ENCODE measurements at places on chromosomes 3 and 15.

- DNase-seq = no peak
Measured at GRCh38 chr3:46520531-46520930, 22.8 kb downstream of the RTP3 start.

DNA sequence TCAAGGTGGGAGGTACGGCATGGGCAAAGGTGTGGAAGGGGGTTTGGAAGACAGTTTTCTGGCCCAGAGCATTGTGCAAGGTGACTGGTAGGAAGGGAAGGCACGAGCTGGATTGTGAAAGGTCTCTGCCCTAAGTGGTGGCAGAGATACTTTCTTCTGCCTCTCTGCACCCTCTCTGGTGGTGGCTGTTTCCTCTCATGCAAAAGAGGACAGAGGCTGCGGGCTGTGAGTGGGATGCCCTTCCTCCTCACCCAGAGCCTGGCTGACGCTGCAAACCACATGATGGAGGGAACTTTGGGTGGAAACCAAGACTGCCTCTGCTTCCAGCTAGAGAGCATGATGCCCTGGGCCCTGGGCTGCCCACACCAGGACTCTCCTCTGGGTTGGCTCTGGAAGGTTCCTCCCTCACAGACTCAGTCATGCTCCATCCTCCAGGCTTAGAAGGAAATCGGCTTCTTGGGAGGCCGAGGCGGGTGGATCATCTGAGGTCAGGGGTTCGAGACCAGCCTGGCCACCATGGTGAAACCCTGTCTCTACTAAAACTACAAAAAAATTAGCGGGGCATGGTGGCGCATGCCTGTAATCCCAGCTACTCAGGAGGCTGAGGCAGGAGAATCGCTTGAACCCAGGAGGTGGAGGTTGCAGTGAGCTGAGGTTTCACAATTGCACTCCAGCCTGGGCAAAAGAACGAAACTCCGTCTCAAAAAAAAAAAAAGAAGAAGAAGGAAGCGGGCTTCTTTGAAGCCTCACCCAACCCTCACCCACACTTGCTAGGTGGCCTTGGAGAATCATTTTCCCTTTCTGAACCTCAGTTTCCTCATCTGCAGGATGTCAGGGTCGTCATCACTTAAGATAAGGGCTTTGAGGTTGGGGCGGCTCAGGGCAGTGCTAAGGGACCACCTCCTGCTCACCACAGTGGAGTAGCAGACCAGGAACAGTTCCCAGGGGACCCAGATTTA lies 8.3 kb downstream of the PSTPIP1 start:
- DNase-seq = no peak

- no peak for DNase-seq
Measured at GRCh38 chr15:68224108-68224507, 5.4 kb downstream of the CLN6 start.

DNA sequence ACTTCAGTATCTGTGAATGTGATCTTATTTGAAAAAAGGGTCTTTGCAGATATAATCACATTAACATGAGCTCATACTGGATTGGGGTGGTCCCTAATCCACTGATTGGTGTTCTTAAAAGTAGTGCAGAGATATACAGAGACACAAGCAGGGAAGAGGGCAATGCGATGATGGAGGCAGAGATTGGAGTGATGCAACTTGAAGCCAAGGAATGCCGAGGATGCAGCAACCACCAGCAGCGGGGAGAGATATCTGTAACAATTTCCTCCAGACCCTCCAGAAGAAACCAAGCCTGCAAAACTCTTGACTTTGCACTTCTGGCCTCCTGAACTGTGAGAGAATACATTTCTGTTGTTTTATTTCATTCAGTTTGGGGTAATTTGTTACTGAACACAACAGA lies 171.0 kb upstream of the MBNL1 start:
- DNase-seq = no peak

DNA sequence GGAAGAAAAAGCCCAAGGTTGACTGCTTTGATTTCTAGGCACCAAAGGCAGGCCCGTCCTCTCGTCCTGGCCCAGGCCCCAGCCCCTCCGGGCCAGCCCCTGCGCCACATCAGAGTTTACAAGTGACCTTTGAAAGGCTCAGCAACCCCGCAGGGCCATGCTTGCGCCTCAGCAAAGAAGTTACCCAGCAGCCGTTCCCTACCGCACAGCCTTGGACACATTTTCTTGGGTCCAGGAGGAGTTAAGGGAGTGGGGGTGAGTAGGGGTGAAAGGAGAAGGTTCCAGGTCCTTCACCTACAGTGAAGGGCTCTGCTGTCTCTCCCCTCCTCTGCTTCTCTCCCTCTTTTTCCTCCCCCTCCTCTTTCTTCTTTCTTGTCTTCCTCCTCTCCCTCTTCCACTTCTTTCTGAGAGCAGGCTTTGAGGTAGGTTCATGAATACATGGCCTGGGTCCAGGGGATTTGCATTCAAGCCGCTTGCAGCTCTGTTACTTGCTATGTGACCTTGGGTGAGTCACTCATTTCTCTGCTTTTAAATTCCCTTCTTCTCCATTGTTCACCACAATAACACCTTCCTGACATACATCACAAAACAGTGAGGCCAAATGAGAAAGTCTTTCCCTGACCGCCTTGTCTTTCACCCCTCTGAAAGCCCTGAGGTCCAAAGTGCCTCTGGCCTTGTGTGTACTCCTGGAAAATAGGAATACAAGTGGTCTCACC lies 223.3 kb upstream of the TPRG1 start:
- no peak for DNase-seq

GRCh38 chr3:69986419-69986818 lies 13.1 kb upstream of the SAMMSON start:
- DNase-seq = no peak

DNA sequence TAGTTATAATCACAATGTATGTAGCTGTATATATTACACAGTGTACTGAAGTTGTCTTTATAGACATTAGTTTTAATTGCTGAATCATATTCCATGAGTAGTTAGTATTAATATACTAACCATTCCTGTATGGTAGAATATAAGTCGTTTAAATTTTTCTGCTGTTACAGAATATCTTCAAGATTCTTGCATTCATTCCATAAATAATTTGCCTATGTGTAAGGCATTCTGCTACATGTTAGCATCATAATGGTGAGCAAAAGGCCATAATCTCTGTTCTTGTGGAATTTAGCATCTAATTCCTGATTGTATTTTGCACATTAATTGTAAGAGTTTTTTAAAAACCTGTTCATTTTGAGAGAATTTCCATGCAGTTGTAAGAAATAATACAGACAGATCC lies 14.1 kb downstream of the GYG1 start:
- no peak for DNase-seq

GRCh38 chr3:126348308-126348920 lies 8.8 kb downstream of the KLF15 start:
- DNase-seq = no peak

DNA sequence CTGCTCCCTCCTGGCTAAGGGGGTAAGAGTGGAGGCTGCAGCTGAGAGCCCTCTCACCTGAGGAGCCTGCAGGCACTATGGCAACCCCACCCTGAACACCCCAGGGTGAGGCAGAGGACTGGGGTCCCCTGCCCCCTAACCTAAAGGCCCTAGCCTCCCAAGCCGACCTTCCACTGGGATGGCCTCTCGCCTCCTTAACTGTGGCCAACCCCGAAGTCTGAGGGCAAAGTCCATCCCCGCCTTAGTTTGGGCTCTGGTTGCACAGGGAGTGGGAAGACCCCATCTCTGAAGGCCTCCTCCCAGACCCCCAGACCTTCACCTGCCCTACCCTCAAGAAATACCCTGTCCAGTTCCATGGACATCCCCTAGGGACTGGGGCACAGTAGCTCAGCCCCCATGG lies 100.6 kb upstream of the PRR23E start:
- no peak for DNase-seq

DNA sequence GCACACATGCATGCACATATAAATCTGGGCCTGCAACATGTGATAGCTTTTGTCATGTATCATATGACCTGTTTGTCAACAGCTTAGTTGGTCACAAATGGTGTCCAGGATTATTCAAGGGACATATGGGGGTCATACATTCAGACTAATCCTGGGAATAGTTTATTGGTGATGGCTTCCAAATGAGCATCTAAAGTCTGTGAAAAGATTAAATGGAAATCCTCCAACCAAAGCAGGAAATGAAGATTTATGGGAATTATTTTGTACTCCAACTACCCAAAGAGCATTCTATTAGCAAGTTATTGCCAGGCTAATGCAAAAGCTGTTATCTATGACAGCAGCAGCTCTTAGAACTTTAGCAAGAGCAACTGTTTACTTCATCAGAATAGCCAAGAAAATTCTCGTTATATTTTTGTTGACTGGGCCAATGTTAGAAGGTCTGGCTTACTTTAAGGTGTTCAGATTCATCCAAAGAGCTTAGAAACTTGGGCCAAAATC lies 7.1 kb downstream of the FSTL1 start:
- DNase-seq = no peak

DNA sequence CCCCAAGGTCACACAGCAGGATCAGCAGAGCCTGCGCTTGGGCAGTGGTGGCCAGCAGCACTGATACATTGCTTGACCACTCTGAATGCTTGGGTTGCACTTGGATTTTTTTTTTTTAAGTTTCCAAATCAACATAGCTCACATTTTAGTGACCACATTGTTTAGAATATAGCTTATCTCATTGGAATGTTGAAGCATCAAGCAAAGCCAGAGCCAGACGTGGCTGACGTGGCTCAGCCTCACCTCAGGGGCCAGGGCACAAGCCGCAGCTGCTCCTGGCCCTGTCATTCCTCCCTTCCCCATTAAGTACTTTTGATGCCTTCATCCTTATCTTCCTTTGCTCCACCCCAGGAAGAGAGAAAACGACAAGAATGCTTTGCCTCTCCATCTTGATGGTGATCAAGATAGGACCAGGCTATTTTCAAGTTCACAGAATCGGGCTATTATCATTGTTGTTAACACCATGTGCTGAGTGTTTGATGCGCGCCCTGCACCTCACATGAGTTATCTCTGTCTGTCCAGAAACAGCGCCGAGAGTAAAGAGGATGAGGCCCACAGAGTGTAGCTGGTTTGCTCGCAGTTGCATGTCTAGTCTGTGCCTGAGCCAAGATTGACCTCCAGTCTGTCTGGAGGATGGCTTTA lies 75.8 kb downstream of the AAGAB start:
- no peak for DNase-seq

DNA sequence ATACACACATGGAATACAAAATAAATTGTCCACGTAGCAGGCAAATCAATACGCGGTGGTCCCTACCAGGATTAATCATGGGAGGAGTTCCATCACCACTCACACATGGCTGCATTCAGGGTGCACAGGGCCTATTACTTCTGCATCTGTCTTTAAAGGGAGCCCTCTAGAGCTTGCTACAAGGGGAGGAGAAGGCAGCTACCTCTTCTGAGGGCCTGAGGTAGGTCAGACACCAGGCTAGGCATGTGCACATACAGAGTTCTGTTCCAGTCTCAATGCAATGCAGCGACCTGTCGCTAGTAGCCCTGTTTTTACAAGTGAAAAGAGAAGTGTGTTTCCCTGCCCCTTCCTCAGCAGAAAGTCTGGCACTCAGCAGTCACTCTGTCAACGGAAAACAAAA lies 102.7 kb downstream of the ROBO2 start:
- no peak for DNase-seq

DNA sequence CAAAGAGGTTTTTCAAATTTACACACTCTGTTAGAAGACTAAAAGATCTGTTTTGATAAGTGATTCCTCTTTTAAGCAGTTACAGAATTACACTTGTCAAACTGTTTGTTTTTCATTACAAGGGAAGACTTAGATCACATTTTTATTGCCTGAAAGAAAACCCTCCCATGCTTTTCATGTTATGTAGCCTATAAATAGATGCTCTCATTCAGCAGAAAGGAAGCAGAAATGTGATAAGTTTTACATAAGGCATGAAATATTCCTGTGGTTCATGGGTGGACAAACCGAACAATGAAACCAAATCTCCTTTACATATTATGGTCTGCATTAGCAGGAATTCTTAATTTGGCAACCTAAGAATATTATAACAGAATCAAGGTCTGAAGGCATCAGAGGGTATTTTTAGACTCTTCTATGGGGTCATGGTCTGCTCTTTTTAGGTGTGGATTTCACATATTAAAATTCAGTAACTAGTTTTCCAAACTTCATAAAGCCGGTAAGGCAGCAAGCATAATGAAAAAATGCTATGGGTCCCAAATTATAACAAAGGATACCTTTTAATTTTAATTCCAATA lies 37.3 kb upstream of the FXR1 start:
- DNase-seq = no peak

- DNase-seq = no peak
Measured at GRCh38 chr3:72032441-72033135, 247.6 kb upstream of the PROK2 start.

GRCh38 chr15:29401644-29402043 lies 132.0 kb upstream of the NSMCE3 start:
- no peak for DNase-seq

- no peak for DNase-seq
Measured at GRCh38 chr3:134959516-134959915, 164.5 kb downstream of the EPHB1 start.

DNA sequence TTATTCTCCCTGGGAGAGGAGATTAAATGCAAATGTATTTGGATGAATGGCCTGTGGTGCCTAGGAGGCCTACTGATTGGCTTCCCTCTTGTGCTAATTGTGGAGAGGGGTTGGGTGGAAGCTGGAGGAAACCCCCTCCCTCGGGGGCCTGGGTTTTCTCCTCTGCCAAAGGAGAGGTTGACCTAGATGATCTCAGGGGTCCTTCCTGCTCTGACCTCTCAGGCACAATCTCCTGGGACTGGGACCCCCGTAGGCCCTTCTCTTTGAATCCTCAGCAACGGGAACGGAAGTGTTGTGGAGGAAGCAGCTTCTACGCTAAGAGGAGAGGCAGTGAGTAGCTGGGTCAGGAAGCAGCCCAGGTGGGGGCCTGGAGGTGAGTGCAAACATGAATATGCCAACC lies 40.5 kb upstream of the MAGEF1 start:
- DNase-seq = no peak

- DNase-seq = no peak
Measured at GRCh38 chr3:60809857-60810610, 441.2 kb downstream of the FHIT start.

- no peak for DNase-seq
Measured at GRCh38 chr3:29409409-29409808, 128.5 kb downstream of the RBMS3 start.

- DNase-seq = peak; percentile 59
Measured at GRCh38 chr3:11643201-11643603, 513 bp downstream of the VGLL4 start.

DNA sequence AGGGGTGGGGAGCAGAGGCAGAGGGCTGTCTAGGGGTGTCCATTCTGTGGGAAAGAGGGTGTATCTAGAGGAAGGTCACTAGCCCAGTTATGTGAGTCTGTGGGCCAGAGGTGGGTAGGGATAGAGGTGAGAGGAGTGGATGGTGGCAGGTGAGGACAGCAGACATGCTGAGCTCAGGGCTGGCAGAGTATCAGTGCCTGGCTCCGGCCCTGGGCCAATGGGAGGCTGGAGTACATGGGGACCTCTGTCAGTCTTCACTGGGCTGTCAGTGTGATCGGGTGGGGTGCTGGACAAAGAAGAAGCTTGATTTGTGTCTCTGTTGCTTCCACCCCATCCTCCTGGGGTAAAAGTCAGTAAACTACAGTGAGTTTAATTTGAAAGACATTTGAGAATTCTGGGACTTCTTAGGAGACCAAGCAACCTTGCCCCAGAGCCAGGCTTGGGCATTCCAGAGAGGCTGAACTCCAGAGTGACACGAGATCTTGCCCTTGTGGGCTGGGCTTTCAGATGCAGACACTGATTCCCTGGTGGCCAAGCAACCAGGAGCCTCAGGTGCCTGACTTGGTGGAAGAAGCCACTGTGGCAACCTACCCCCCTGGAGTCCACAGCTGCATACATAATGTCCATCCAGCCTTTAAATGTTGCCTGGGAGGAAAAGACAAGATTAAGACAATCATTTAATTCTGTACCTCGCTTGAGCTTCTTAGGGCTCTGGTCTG lies 60.7 kb downstream of the EXOG start:
- DNase-seq = no peak
